ENCODE measurements at places on chromosomes 13 and 19.

- DNase-seq, result no peak
These were observed 25.4 kb downstream of the LYL1 start for GRCh38 chr19:13077240-13077639.

- DNase-seq, result no peak
These were observed 49.9 kb upstream of the UBAC2 start for GRCh38 chr13:99150575-99151361.

GRCh38 chr19:2038284-2039088, 12.6 kb downstream of the MKNK2 start:
- no peak for DNase-seq

- no peak for DNase-seq
These were observed 10.1 kb upstream of the LAIR2 start for GRCh38 chr19:54492568-54492967.

GRCh38 chr19:46761418-46761831, 15.2 kb upstream of the STRN4 start:
- DNase-seq, result no peak

- no peak for DNase-seq
These were observed 15.3 kb upstream of the GPR183 start for GRCh38 chr13:99322297-99323103.

DNA sequence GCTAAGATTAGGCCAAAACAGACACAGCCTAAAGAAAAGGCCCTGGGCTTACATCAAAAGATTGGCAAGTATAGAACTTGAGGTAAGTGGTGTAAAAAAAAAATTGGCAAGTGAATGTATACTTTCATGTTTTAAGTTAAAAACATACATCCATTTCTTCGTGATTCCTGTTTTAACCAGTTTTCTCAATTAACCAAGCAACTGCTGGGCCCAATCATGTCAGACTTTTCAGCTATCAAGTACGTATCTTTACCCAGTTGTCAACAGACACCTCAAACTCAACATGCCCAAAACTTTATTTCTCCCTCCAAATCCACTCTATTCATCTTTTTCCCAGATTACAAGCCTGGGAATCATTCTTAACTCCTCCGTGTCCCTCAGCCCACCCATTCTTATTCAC, 1.0 kb downstream of the PCID2 start:
- no peak for DNase-seq

GRCh38 chr13:50693727-50694126, 149.8 kb downstream of the DLEU7 start:
- DNase-seq, result no peak

DNA sequence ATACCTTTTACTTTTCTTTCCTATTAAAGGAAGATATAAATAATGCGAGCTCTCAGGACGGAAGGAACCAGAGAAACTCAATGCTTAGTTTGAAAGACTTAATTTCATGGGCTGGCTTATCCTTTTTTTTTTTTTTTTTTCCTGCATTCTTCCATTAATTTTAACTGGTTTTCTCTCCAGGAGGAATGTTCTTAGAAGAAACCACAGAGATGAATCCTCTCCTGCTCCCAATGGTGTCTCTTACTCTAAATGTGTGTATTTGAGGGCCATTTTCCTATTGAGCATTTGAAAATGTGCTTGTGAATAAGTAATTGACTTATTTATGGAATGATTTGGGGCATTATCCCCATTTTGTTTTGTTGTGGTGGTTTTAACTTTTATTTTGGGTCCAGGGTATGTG, 494.9 kb downstream of the FOXO1 start:
- no peak for DNase-seq

GRCh38 chr13:43573802-43574514, 212.8 kb downstream of the ENOX1 start:
- no peak for DNase-seq

- DNase-seq, result no peak
These were observed 5.9 kb upstream of the LPAR2 start for GRCh38 chr19:19633711-19634515.

DNA sequence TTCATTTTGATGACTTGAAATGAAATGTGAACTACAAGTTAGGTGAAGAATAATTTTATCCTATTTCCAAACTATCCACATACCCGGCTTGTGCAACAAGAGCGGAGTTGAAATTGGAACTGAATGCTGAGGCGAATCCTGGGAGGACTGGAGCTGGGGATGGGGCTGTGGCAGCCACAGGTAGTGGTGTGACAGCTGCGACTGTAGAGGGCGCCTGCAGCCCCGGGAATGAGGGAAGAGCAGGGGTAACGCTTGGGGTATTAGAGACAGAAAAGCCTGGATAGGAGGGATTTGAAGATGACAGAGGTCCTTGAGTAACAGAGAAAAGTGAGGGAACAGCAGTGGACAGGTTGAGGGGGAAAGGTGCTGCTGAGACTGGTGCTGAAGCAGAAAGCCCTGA, 22.0 kb upstream of the STOML3 start:
- no peak for DNase-seq

GRCh38 chr19:8355631-8356402, 8.1 kb upstream of the ANGPTL4 start:
- no peak for DNase-seq

DNA sequence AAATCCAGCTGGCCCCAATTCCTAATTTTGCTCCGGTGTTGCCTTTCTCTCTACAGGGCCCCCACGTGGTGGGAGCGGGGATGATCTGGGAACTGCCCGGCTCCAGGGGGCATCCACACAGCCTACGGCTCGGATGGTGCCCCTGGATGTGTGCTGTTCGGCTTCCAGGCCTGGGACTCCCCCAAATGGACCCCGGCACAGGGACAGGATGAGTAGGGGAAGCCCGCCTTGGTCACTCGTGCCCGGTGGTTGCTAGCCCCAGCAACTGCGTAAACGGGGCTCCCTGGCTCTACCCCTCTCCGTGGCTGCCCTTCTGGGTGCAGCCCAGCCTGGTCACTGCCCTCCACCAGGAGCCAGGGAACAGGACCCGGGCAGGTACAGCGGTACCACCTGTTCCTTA, 111.5 kb downstream of the TEX26 start:
- DNase-seq, result no peak

DNA sequence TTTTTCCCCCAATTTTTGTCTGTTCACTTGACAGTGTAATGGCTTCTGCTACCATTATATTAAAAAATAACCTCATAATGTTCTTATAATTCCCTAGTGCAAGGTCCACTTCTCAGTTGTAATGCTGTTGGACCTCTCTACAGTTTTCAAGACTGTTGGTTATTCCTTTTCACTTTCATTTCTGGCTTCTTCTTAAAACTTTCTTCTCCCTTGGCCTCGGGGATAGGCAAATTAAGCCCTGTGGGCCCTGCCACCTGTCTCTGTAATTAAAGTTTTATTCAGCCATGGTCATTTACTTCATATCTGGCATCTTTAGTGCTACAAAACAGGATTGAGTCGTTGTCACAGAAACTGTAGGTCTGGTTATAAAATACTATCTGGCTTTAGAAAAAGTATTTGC, 313.5 kb downstream of the KLF12 start:
- no peak for DNase-seq

DNA sequence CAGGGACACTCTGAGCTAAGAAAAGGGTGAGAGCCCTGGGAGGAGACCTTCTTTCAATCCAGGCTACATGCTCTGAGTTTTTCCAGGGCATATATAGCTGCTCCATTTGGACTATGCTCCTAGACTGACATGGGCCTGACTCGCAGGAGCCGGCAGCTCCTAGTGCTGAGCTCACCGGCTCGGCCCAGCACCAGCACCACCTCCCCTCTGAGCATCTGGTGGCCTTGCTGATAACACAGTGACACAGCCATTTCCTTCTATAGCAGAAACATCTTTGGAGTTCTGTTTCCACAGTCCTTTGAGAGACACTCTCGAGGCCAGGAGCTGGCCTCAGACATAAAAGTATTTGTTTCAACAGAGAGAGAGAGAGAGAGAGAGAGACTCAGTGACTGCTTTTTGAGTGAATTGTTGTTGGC, 184.9 kb downstream of the TM9SF2 start:
- DNase-seq, result no peak

DNA sequence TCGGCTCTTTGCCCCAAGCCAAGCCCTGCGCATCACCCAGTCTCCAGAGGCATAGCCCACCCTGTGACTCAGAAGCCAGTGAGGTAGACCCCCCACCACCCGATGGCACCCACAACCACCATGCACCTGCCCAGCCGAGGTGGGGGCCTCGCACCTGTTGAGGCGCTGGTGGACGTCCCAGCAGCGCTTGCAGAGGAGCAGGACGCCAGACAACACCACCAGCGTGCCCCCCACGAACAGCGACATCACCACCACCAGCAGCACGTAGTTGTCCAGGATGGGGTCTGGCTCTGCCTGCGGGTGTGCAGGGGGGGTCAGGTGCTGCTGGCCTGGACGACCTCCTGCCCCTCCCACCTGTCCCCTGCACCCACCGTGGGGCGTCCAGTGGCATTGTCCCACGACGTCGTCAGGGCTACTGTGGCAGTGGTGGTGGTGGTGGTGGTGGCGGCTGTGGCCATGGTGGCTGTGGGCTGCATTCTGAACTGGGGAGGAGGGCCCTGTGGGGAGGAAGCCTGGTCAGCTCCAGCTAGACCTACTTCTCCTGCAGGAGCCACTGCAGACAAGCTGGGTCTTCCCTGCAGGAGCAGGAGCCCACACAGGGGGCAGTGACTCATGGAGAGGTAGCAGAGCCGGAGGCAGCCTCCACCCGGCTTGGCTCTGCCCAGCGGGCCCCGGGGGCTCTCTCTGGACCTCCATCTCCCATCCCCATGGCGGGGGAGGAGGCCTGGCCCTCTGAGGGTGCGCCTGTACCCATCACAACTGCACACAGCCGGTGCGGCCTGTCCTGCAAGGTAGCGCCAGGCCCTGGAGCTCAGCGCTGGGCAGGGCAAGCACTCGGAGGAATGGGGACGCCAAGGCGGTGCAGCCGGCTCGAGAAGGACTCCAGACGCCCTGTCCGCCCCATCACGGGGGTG, 1.9 kb downstream of the CBARP start:
- DNase-seq, result no peak

- DNase-seq, result no peak
These were observed 83.6 kb upstream of the ARHGEF7 start for GRCh38 chr13:111031531-111031961.

- DNase-seq, result no peak
These were observed 184.2 kb downstream of the SLITRK6 start for GRCh38 chr13:85615031-85615430.

GRCh38 chr19:13234518-13234917, 84.3 kb downstream of the IER2 start:
- peak; percentile 66 for DNase-seq

GRCh38 chr13:34469196-34469986, 472.7 kb upstream of the NBEA start:
- DNase-seq, result no peak

- no peak for DNase-seq
These were observed 197.8 kb downstream of the NALCN start for GRCh38 chr13:101218484-101218883.

GRCh38 chr13:37201081-37201480, 95.6 kb upstream of the CSNK1A1L start:
- no peak for DNase-seq

DNA sequence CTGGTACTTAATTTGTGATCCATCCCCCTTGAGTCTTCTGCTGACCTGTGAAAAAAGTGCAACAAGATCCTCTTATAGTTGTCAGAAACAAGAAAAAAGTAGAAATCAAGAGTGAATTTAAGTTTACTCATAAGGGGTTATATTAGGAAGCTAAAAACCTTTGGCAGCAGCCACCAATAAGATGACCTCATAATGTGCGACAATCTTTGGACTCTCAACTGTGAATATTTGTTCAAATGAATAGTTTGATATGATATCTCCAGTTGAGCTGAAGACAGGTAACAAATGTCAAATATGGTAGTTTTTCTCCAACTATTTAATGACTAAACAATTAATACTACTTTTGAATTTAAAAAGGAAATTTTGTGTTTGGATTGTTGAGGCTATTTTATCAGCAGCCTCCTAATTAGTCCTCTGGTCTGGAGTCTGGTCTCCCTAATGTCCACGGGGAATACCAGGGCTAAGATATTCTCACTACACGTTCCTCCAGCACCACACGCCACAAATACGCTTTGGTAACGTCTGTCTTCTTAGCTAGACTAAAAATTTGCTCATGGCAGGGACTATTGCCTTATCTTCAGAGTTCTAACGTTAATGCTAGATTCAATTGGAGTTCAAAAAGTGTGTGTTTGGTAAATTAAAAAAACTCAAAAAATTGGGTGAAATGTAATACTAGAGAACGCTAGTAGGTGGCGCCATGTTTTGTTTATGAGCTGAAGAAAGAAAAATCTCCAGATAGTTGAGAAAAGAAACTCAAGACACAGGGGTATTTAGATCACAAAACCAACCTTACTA, 51.0 kb upstream of the PDX1 start:
- DNase-seq, result no peak

DNA sequence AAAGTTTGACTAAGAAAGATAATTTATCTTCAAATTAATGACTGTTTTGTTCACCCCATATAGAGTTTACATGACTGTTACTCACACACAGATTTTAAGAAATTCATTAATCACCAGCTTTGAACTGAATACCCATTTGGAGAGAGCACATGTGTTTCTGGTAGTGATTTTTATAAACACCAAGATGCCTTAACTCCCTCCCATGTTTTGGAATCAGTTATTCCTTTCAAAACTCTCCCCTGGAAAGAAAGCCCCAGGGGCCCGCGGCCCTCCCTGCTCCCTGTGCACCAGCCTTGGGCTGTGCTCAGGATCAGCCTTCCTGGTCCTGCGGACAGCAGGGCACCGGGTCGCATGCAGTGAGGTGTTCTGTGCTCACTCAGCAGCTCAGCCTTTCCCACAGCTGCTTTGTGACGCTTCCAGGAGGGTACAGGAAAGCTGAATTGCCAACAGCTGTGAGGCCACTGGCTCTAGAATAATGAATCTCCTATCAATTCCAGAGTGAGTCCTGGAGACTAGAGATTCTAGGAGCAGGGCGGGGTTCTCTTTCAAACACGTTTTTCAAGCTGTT, 483.2 kb downstream of the EFNB2 start:
- no peak for DNase-seq

DNA sequence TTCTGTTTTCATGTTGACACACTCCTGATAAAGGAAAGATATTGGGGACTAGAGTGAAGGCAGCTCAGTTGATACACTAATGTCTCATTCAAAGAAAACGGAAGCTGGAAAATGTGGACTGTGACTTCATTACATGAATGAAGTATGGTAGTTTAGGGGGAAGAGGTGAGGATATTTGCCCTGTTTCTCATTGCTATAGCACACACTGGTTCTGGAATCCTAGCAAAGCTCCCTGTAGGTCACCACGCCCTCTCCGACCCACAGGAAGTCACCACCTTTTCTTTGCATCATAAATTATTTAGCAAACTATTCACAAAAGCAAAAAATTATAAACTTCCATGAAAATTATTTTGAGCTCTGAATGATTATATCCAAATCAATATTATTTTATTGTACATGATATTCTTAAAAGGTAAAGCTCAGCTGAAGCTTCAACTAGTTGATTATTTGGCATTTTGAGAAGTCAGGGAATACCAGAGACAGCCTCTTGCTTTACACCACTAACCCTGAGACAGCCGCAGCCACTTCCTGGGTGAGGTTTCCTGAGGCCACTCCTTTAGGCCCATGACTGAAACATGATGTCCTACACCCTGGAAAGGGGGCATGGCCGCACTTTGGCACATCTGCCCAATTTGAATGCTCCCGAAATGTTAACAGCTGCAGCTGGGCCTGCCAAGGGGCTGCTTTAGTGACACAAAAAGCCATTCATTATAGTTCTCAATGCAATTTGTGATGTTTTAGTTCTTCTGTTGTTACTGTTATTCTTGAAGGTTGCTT, 50.0 kb upstream of the WDFY2 start:
- no peak for DNase-seq

GRCh38 chr19:17275441-17276175, 6.1 kb upstream of the ANKLE1 start:
- DNase-seq, result no peak

GRCh38 chr19:46073268-46073922, 32.6 kb upstream of the IGFL4 start:
- no peak for DNase-seq

- DNase-seq, result peak; percentile 47
These were observed at the start of gene GJB6 for GRCh38 chr13:20231839-20232555. Gene GJB6, minus strand, starts transcription at chr13:20232319. Its CDS starts 8,839 bp downstream, at chr13:20223480.
